WTC11 (cell line): ENCODE measurements at places on chromosomes 2 and 18.
A peak's percentile ranks its signal among the peaks of the same experiment; 100 is the strongest.

- no peak for DNase-seq
These were observed 165.4 kb downstream of the RBM43 start for GRCh38 chr2:151096235-151096634.

- DNase-seq, result no peak
These were observed 21.6 kb downstream of the ATG16L1 start for GRCh38 chr2:233273120-233273519.

- no peak for DNase-seq
These were observed 632.9 kb downstream of the CCDC85A start for GRCh38 chr2:56816666-56817065.

DNA sequence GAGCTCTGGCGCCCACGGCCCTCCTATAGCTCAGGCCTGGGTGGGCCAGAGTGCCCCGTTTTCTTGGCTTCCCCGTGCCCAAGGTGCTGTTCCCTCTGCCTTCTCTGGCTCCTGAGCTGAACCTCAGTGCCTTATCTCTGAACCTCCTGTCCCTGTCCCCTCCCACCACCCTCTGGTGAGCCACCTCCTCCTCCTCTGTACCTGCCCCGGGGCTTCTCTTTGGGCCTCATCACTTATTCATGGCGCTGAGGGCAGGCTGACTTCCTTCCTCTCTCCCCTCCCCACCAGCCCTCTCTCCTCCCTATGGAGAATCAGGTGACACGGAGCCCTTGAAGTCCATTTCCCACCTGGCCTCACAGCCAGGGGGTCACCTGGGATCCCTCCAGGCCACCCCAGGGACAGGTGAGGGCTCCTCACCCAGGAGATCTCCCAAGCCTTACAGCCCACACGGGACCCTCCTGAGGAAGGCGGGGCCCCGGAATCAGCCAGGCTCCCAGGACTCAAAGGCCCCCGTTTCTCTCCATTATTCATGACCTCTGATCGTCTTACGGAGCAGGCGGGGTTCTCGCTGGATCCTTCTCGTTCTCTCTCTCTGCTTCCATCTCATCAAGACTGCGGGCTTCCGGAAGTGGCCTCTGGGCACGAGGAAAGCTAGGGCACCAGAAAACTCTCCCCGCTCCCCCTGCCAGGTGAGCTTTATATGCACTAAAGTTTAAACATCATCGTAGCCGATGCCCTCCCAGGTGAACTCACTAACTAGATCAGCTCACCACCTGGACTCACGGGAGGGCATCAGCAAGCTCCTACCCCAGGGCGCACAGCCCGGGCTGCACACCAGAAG, at the start of gene LOXHD1:
Gene LOXHD1 (minus strand): TSS at position 106 of the 841 bp plus-strand sequence. CDS start 187 bp downstream, outside the sequence.
- DNase-seq, result peak; percentile 34

DNA sequence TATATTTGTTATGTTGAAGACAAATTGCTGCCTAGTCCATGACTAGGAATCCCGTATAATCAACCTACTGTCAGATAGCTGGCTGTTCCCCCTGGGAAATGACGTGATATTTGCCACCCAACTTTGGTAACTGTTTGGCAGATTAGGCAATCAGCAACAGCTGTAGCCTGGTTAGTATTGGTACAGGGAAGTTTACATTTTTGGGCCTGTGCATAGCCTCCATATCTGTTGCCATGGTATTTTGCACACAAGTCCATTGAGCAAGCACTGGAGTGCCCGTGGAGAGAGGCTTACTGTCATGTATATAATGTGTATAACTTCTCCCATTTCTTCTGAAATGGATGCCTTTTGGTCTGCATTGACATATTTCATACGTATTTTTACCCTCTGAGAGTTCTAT, 27.7 kb downstream of the BIRC6 start:
- no peak for DNase-seq

GRCh38 chr18:75261430-75262223, 51.0 kb downstream of the TSHZ1 start:
- DNase-seq, result no peak

GRCh38 chr2:133475610-133476009, 92.7 kb downstream of the NCKAP5 start:
- no peak for DNase-seq

- peak; percentile 63 for DNase-seq
These were observed 175.1 kb downstream of the GALNT1 start for GRCh38 chr18:35756506-35757117.

- DNase-seq, result no peak
These were observed 36.7 kb downstream of the VIT start for GRCh38 chr2:36733215-36733614.
